AG10803 (cell line): ENCODE measurements at places on chromosomes 5 and 9.

DNA sequence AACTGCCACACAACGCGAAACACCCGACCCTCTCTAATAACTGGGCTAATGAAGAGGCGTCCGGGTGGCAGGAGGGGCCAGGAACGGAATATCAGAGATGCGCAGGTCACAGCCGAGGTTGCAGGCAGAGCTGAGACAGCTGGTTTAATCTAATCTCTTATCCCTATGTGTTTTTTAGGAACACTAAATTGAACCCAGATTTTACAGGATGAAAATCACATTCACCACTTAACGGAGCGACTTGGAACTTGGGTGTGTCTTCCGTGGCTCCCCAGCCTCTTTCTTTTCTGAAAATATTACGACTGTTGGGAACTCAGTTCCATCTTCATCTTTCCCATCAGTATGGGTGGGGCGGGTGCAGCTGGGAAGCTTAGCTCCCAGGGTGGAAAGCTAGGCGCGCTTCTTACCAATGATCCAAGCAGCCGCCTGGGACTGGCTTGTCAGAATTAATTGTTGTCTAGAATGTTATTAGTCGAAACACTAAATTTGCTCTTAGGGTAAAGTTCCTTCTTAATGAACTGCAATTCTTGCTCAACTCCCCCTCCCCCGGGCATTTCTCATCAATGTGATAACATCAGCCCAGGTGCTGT, 92.5 kb downstream of the IRX2 start:
- DNase-seq = no peak

- peak; percentile 76 for DNase-seq
Measured at GRCh38 chr9:137411645-137412380, 11.1 kb downstream of the EXD3 start.

- DNase-seq = peak; percentile 89
Measured at GRCh38 chr5:75566710-75567309, 44.4 kb upstream of the ANKDD1B start.

DNA sequence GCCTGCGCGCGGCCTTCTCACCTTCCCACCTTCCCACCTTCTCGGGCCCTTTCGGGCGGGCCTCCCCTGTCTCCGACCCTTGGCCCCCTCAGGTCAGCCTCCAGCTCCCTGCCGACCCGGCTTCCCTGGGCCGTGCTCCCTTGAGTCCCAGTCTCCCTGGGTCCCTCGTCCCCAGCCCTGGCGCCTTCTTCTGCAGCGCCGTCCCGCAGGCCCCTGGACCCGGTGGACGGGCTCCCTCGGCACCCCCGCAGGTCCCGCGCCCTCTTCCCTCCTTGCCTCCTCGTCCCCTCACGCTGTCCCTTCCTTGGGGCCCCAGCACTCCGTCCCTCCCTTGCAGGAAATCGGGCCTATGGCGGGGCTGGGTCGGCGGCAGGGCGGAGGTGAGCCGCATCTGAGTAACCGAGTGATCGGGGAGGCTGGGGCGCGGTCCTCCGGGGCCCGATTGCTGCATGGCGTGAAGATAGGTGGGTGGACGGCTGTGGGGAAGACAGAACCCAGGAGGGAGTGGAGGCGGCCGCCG, 7.6 kb downstream of the ARPC5L start:
- DNase-seq = no peak

DNA sequence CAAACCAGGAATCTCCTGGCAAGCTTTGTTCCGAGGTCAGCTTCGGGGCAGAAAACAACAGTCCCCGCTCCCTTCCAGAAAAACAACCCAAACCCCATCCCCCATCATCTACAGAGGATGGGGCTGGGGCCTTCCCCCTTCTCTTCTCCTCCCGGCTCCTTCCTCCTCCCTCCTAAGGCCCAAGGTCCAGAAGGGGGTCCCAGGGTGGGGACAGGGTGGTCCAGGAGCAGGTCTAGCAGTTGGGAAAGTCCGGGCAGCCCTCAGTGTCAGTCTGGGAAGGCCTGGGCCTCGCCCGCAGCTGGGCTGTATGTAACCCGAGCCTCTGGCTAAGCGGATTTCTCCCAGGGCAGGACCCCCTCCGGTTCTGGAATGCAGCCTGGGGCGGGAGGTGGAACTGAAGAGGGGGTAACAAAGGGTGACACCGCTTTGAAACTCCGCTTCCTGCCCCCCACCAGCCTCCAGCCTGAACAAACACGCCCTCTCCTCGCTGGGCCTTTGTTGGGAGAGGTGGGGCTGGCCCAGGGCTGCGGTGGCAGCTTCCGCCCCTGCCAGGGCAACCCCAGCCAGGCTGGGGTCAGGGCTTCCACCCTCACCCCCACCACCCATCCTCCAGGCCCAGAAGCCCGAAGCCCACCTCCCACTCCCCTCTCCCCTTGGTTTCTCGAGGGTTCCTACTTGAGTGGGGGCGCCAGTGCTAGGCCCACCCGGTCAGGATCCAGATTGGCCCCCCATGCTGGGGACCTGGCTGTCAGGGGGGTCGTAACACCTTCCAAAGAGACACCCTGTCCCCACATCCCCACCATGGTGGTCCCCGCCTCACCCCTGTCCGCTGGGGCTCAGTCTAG, 63.5 kb downstream of the C9orf50 start:
- DNase-seq = no peak

- peak; percentile 37 for DNase-seq
Measured at GRCh38 chr5:30764704-30765103, 428.8 kb upstream of the CDH6 start.

DNA sequence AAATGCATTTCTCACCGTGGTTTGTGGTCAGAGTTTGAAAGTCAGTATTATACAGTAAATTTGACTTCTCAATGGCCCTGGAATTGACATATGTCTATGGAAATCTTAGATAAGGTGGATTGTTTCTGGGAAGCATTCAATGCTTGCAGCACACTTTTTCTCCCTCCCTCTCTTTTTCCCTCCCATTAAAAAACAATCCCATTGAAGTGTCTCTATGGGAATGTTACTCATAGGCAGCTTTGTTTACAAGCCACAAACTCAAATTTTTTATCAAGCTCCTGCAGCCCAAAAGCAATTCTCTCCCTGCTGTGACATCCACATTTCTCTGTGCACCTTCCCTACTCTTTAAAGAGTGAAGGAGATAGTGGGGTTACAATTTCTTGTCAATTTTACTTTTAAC, 292.1 kb downstream of the ARRDC3 start:
- DNase-seq = no peak

DNA sequence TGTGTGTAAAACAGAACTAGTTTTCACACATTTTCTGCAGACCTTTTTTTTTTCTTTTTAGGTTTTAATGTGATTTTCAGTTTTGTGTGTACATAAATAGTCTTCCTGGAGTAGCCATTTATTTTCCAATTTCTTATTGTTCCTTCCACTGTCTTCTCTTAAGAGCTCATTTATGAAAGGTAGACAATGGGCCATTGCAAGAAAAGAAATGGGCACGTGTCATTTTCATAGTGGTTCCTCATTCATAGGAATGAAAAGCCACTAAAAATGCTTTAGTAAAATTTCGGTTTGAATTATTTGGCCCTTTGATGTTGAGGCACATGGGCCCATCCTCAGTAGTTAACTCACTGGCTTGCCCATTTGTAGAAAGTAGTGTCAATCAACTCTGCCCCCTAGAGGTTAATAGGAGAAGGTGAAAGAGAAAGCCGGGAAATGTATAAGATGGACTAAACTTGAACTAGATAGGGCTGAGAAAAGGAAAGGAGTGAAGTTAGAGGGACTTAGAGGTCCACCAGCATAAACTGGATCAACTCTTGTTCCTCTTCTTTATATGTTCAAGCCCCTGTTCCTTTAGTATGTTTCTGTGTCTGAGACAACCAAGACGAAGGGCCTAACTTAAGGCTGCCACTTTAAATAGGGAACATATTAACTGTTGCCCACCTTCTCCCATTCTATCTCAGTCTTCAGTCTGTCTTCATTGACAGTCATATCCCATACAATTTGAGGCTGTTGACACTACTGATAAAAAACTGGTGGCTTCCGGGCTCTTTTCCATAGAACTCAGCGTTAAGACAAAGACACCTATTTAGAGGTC, 72.6 kb downstream of the SMARCA2 start:
- peak; percentile 23 for DNase-seq

- peak; percentile 91 for DNase-seq
Measured at GRCh38 chr5:143033535-143034250, 263.5 kb downstream of the ARHGAP26 start.

DNA sequence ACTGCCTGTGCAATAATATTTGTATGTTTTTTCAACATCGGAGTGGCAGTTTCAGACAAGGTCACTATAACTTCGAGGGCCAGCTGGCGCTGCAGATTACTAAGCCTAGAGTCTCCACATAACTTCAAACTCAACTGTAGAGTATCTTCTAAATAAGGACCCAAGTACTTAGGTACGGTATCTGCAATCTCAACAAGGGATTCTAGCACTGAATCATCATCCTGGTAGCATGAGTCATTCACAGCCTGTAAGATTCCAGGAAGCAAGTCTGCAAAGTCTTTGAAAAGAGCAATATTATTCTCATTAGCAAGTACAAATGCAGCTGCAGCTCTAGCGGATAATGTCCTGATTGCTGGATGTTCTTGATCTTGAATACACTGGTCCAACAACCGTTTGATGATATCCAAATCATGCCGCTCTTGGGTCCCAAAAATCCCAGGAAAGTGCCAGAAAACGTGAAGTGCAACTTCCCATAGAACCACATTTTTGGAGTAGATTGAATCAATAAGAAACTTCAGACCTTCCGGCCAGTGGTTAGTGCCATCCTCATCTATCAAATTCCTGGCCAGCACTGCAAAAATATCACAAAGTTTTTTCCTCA, 654 bp downstream of the RANBP6 start:
- DNase-seq = peak; percentile 46

- DNase-seq = peak; percentile 36
Measured at GRCh38 chr5:151683986-151684588, 2.6 kb downstream of the SPARC start.

DNA sequence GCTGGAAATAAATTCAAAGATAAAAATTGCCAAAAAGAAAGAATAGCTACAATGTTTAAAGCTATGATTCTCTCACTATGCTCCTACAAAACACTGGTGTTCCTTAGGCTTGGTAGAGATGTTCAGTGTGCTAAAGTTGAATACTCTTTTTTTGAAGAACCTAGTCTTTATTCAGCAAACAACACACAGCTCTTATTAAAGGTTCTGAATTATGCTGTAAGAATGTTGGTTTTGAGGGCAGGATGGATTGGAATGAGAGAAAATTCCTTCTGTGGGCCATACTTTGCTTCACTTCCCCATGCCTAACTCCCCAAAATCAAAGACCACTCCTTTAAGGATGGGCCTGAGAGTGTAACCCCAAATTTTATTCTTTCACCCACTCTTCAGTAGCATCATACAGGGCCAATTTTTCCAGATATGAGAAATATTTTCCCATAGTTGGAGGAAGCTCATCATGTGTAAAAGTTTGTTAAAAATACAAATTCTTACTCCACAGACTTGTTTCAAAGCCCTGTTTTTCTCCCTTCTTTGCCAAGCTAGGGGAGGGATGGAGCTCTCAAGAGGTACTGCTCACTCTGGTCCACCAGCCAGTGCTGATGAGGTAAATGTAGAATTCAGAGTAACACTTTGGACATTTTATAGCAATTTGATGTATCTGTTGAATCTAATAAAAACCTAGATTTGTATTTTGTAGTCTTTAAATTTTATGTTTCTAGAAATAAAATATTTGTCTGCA, 99.3 kb downstream of the GDNF start:
- DNase-seq = peak; percentile 93

DNA sequence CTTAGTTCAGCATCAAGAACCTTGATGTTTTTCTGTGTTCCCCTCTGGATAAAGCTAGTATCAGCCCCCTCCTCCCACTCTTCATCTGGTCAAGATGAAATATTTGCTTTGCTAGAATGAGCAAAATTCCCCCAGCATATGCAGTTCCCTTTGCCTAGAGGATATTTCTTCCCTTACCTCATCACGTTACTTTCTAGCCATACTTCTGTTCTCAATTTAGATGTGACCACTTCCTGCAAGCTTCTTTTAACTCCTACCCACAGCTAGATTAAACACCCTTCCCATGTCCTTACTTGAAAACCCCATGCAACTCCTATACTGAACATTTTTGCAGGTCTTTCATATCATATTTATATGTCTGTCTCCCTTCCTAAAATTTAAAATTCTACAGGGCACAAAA, 178.9 kb upstream of the TUSC1 start:
- peak; percentile 63 for DNase-seq

DNA sequence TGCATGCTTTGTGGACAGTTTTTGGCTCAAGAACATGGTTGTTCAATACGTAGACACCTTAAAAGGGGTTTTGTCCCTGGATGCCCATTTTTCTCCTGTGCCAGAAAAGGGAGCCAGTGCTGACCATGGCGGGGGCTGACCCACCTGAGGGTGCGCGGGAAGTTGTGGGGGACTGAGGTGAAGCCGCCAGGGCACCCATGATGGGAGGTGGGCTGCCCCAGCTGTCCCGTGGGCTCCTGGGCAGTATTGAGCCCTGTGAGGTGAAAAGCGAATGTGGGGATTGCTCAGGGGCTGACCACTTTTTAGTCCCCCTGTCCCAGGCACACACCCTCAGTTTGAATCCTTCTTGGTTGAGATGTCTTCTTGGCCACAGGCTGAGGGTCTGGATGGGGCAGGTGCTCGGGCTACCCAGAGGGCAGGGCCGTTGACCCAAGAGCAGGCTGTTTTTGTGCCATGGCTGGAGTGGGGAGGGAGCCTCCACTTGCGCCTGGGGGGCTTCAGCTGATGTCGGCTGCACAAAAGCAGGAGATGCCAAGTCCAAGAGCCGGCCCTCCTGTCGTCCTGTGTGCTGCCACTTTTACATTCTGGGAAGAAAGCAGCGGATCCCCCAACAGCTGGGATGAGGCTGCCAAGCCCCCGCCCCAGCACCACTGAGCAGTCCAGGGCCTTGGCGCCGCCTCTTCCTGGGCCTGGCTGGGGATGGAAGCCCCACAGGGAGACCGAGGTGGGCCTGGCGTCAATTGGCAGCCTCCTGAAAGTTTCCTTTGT, 120.1 kb downstream of the WNK2 start:
- no peak for DNase-seq

- DNase-seq = no peak
Measured at GRCh38 chr5:82991678-82992323, 85.4 kb downstream of the TMEM167A start.

GRCh38 chr5:123537845-123538244, 25.9 kb downstream of the CSNK1G3 start:
- no peak for DNase-seq
